Inflammatory macrophage treated with lipopolysaccharide for 4 hours (primary cell): ENCODE measurements at places on chromosomes 3 and 15.
A peak's percentile ranks its signal among the peaks of the same experiment; 100 is the strongest.

DNA sequence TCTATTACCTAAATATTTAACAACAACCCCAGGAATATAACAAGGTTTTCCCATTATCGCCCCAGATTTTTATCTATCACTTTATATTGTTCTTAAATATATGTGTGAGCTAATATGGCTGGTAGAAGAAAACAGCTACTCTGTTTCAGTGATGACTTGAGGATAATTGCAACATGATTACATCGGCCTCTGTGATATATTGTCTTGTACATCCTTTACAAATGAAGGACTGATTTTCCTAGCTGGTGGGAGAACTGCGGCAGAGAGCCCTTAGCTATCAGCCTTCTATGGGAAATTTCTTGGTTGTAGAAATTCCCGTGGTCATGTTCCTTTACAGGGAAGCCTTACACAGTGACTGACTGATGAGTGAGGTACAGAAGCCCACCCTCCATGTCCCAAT lies 110.9 kb upstream of the ZNF717 start:
- no peak for DNase-seq

GRCh38 chr3:72756900-72757299 lies 91.3 kb downstream of the SHQ1 start:
- peak; percentile 92 for DNase-seq

DNA sequence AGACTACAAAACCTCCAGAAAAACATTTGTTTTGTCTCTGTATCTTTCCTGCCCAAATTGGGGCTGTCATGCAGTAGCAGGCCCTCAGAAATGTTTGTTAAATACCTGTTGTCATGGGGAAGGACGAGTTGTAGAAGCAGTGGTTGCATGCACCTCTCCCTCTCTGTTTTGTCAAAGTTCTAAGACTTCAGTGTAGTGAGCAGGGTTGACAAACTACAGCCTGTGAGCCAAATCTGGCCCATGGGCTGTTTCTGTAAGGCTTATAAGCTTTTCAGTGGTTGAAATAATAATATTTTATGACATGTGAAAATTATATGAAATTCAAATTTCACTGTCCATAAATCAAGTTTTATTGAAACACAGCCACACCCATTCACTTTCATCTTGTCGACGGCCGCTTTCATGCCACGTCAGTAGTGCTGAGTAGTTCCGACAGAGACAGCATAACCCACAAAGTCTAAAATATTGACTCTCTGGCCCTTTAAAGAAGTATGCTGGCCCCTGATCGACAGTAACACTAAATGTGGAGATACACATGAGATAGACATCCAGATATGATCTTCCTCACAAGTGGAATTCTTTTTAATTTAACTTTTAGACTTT lies 102.9 kb downstream of the PDZRN3 start:
- DNase-seq = no peak

GRCh38 chr15:64740311-64741170 lies 34.8 kb downstream of the RBPMS2 start:
- DNase-seq = no peak

DNA sequence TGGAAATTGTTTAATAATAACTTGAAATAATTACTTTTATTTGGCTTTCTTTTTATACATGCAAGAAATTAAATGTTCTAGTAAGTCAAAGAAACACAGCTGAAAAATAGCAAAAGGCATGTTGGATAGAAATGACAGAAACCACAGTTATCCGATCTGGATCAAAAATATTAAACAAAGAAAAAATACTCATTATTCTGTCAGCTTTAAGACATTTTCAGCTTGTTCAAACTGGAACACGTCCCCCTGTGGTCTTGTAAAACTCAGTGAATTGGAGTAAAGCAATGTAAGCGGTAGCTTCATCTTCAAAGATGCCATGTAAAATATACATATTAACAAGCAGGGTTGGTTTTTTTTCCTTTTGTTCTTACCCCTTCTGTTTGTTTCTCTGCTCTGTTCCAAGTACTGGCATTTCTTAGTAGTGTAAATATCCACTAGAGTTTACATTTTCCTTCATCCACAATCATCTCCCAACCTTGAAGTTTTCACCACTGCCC lies 223.4 kb downstream of the IGSF11 start:
- no peak for DNase-seq

DNA sequence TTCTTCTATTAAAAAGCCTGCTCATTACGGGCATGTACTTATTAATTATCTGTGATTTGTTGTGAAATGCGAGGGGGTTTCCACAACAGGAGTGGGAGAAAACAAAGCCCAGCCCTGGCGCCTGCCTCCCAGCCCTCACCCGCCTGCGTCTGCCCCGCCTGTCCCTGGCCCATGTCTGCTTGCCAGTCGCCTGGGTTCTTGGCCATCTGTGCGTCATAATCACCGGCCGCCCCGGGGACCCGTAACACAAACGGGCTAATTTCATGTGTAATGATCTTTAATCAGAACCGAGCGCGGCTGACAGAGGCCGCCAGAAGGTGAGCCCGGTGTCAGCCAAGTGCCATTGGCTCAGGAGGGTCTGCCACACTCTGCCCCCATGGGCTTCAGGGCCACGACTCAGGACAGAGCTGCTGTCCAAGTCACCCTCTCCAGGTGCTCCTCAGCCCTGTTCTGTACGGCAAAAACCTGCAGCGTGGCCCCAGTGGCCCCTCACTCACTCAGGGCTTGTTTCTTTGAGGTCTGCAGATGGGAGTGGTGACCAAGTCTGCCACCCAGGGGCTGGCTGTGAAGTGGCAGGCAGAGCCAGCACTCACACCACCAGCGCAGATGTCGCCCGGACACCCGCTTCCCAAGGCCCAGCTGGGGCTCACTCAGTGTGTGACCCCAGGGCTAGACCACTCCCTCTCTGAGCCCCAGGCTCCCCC lies 28.8 kb upstream of the TMEM115 start:
- no peak for DNase-seq

- DNase-seq = no peak
Observed at GRCh38 chr3:129505341-129505740, 23.1 kb upstream of the RHO start.

DNA sequence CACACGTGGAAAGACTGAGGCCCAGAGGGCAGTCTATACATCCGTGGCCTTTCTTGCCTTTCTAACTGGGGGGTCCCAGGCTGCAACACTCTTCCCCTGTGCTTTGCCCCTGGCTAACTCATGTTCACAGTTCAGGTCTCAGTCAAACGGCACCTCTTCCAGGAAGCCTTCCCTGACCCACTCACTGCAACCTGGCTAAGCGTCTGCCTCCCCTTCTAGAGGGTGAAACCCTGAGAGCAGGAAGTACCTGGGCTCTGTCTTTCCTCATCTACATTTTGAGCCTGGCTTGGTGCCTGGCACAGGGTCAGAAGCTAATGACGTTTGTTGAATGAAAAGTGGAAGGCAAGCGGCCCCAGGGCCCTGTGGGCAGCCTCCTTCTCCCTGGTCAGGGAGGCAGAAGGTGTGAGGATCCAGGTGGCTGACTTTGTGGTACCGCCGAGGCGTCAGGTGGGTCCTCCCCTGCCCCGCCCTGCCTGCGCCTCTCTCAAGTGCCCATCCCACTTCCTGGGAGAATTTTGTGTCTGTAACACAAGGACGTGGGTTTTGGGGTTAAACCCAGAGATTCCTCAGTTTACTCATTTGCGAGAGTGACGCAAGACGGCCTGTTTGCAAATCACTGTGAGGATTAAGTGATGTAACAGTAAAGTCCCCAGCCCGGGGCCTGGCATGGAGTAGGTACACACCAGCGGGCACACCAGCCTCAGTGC lies 32.1 kb downstream of the DNASE1L3 start:
- no peak for DNase-seq

DNA sequence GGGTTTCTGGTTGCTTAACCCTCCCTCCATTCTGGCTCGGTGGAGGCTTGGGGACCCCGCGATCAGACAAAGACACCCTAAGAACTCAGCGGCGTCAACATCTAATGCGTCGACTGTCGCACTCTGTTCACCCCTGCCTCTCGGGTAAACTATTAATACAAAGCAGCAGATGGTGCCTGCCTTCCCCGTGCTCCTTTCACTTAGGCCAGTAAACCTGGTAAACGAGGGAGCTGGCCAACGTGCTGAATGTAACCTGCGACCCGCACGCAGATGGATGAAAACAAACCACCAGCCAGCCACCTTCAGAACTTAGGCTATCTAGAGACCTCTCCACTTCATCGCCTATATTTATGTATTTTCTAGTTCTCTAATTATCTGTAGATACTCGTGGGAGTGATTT lies 848 bp upstream of the CADPS start:
- no peak for DNase-seq

GRCh38 chr3:171375666-171376595 lies 84.3 kb downstream of the TNIK start:
- DNase-seq = peak; percentile 96

- DNase-seq = no peak
Observed at GRCh38 chr3:63015614-63016309, 140.5 kb upstream of the CADPS start.

DNA sequence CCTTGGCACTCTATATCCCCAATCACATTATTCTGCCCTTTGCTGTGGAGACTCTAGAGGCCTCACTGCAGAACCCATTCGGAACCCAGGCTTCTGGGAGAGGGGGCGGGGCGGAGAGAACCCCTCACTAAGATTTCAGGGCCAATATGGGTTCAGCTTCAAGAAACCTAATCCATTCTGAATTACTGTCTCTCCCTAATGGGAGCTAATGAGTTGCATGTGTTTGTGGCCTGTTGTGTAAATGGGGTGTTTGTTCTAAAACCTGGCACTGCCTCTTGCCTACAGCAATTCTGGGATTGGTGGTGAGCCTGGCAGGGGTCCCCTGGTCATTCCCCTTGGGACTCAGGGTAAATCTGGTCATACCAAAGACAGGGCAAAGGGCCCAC lies 605 bp upstream of the RASL12 start:
- no peak for DNase-seq

DNA sequence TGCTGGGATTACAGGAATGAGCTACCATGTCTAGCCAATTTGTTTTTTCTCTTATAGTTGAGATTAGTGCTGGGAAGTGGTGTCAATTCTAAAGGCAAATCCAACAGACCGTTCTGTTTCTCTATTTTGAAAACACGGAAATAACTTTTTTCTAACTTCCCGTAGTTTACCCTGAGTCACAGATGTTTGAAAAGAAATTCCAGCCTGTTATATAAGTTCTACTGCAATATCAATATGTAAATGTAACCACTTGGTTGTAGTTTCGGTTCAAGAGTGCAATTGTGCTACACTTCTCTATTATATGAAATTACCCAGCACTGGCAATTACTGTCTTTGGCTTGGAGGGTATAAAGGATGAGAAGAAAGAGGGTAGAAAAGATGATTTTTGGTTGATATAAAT lies 22.3 kb upstream of the GNB4 start:
- DNase-seq = peak; percentile 95

DNA sequence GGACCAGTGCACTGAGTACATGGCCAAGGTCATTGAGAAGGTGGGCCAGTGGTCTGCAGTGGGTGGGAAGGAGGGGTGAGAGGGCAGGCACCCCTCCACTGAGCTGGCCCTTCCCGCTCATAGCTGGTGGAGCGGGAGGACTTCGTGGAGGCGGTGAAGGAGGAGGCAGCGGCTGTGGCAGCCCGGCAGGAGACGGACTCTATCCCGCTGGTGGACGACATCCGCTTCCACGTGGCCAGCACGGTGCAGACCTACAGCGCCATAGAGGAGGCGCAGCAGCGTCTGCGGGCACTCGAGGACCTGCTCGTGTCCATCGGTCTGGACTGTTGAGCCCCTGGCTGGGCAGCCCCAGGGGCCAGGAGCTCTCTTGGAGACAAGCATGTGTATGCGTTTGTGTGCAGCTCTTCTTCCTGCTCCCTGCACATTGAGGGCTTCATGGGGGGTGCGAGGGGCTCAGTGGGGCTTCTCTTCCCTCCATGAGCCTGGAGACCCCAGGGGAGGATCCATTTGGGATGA lies 7.5 kb downstream of the ABTB1 start:
- DNase-seq = no peak

- DNase-seq = peak; percentile 67
Observed at GRCh38 chr15:90327311-90327710, 24.8 kb upstream of the ZNF774 start.

GRCh38 chr15:41851167-41851523 lies 12.5 kb downstream of the PLA2G4B start:
- DNase-seq = no peak

- DNase-seq = peak; percentile 21
Observed at GRCh38 chr3:32586356-32586755, 15.7 kb upstream of the DYNC1LI1 start.

DNA sequence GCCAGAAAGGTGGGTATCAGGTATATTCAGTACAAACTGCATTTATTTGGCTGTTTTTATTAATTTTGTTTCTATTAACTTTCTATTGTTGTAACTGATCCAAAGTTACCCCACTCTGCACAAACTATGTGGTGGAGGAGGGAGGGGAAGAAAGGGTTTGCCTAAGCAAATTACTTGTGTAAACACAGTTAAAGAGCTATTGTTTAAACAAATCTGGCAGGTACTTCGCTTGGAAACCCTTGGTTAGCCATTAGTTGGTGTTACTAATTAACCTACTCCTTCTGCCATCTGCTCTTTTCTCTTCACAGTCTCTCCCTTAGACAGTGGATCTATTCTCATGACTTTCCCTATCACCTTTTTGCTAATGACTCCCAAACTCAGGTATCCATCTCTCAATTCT lies 328.4 kb upstream of the NECTIN3 start:
- DNase-seq = no peak

DNA sequence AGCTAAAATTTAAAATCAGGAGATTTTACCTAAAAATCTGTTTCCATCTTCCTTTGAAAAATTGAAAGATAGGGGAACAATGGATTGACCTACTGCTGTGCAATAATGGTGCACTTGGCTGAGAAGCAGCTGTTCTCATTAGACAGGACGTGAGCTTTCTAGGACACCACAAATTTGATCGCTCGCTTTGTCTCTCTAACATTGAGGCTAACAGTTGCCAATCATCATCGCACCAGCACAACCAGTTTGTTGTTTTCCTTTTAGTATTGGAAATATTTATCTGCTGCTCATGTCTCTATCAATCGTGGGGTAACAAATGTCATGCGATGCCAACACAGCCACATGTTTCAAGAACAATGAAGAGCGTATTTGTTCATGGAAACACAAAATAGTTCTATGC lies 228.8 kb upstream of the P2RY1 start:
- no peak for DNase-seq

- DNase-seq = peak; percentile 26
Observed at GRCh38 chr15:90588427-90588826, 58.7 kb downstream of the CRTC3 start.

DNA sequence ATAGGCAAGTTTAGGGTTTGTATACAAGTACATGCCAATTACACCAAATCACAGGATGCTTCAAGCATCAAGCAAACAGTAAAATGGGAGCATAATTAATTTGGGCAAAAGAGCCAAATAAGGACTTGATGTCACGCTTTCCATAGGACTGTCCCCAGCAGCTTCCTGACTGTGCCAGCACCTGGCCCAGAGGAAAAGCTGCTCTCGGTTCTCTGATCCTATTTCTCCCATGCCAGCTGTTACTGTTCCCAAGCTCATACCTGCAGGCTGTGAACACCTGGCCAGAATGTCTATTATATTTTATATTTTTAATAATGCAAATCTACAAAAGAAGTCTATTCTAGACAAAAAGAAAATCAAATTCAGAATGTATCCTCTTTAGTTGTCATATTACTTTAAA lies 12.2 kb downstream of the ZXDC start:
- DNase-seq = no peak

GRCh38 chr15:70036585-70037291 lies 61.0 kb downstream of the TLE3 start:
- DNase-seq = no peak

- no peak for DNase-seq
Observed at GRCh38 chr3:61563313-61564271, 2.2 kb downstream of the PTPRG start.
